ENCODE measurements at places on chromosomes 16 and 17. TPM values are rescaled to one million over a fixed set of nuclear protein-coding genes. Genes with fewer than 3 reads are reported as not detected.

The TBC1D3G gene
- not detected for polyA plus RNA-seq

The MSLN gene
- 5.6 TPM for polyA plus RNA-seq

The RPUSD1 gene
- 37.8 TPM for polyA plus RNA-seq

The VKORC1 gene
- polyA plus RNA-seq: 195 TPM

The COL1A1 gene
- polyA plus RNA-seq: 6,071 TPM

DNA sequence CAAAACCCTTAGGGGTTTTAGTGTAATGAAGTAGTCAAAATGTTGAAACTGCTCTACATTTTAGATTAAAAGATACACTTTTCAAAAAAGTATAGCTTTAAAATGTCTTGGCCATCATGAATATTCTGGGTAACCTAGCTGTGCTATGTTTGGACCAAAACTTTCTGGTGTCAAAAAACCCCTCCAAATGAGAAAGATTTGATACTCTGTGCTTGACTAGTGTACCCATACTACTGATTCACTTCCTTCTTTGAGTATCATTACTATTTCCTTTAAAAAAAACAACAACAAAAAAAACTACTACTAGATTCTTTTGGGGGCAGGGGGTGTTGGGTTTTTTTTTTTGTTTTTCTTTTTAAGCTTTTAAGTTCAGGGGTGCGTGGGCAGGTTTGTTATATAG, 37.3 kb downstream of the PTRH2 start:
- peak overlapping the region; percentile 13 for H3K27ac ChIP-seq
- no peaks in the 10 kb centered on the region for H3K27me3 ChIP-seq
- H3K4me1 ChIP-seq: peaks cover 8% of the 10 kb centered on the region
- peaks cover 11% of the 10 kb centered on the region for H3K36me3 ChIP-seq
- no peak for DNase-seq

DNA sequence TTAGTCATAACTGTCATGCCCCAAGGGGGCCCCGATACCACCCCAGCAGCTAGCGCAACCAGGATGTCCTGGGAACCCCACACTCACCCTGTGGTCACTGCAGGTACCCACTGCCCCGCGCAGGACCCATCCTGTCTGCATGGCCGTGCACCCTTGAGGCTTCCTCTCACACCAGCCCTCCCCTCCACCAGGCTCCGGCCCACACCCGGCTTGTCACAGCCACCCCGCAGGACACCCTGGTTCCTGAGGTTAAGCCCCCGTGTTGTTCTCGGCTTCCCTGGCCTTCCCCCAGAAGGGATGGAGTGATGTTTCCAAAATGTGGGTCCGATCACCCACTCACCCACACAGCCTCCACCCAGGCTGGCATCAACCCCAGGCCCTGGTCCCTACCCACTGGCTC, 7.5 kb downstream of the DNASE1L2 start:
- DNase-seq: no peak
- H3K27ac ChIP-seq: no peak overlapping the region
- H3K4me1 ChIP-seq: no peaks in the 10 kb centered on the region
- no peaks in the 10 kb centered on the region for H3K27me3 ChIP-seq
- H3K4me3 ChIP-seq: no peak overlapping the region
- no peaks in the 10 kb centered on the region for H3K36me3 ChIP-seq

- no peak overlapping the region for H3K27ac ChIP-seq
- no peaks in the 10 kb centered on the region for H3K4me1 ChIP-seq
- no peaks in the 10 kb centered on the region for H3K36me3 ChIP-seq
- no peak for DNase-seq
- H3K27me3 ChIP-seq: no peaks in the 10 kb centered on the region
- H3K4me3 ChIP-seq: no peak overlapping the region
These were observed 100.1 kb downstream of the TMEM100 start for GRCh38 chr17:55622547-55622946.

- H3K27ac ChIP-seq: no peak overlapping the region
- no peak overlapping the region for H3K4me3 ChIP-seq
- no peaks in the 10 kb centered on the region for H3K36me3 ChIP-seq
- peaks cover 27% of the 10 kb centered on the region for H3K4me1 ChIP-seq
- no peak for DNase-seq
- no peaks in the 10 kb centered on the region for H3K27me3 ChIP-seq
These were observed 29.3 kb downstream of the ACTG1 start for GRCh38 chr17:81483085-81483861.

DNA sequence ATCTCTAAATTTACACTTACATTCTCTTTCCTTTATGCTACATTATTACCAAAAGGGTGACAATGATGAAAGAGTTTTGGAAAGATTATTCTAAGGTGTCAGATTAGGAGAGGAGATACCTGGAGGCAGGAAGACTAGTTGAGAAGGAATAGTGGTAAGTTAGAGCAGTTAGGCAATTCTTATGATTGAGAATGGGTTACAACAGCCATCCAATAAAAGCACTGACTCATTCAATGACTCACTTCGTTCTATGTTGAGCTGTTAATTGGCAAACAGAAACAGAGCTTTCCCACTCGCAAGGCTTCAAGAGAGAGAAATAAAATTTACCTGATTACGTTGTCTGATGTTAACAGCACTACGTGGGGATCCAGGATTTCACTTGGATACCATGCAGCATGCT, 5.8 kb downstream of the NUP88 start:
- H3K4me1 ChIP-seq: peaks cover 17% of the 10 kb centered on the region
- peak overlapping the region; percentile 52 for H3K27ac ChIP-seq
- H3K36me3 ChIP-seq: peaks cover 3% of the 10 kb centered on the region
- peak; percentile 49 for DNase-seq
- no peak overlapping the region for H3K4me3 ChIP-seq
- H3K27me3 ChIP-seq: no peaks in the 10 kb centered on the region

DNA sequence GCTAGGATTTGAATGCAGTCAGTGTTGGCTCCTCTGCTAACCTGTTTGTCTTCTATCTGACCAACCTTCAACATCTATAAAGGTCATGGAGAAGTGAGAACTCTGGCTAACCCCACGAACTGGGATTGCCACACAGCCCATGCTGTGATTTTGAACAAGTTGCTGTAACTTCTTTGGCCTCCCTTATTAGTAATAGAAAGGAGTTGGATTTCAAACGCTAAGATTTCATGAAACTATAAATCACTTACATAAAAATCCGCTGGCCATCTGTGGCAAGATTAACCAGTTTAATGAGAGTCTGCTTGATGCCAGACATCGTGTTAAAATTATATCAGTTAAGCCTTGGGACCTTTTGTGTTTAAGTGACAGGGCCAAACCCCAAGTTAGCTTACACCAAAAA, 53.4 kb downstream of the HSD17B2 start:
- no peak overlapping the region for H3K27ac ChIP-seq
- H3K4me3 ChIP-seq: no peak overlapping the region
- peaks cover 14% of the 10 kb centered on the region for H3K4me1 ChIP-seq

GRCh38 chr17:44000871-44001460, 3.5 kb upstream of the NAGS start:
- H3K36me3 ChIP-seq: no peaks in the 10 kb centered on the region
- no peak overlapping the region for H3K27ac ChIP-seq
- DNase-seq: no peak
- H3K4me3 ChIP-seq: no peak overlapping the region

GRCh38 chr17:9434642-9435057, 141.0 kb downstream of the STX8 start:
- H3K27ac ChIP-seq: no peak overlapping the region
- no peaks in the 10 kb centered on the region for H3K27me3 ChIP-seq
- no peaks in the 10 kb centered on the region for H3K36me3 ChIP-seq
- H3K4me1 ChIP-seq: peaks cover 6% of the 10 kb centered on the region

- no peak overlapping the region for H3K4me3 ChIP-seq
- no peaks in the 10 kb centered on the region for H3K36me3 ChIP-seq
- no peak for DNase-seq
- H3K4me1 ChIP-seq: no peaks in the 10 kb centered on the region
These were observed 6.6 kb downstream of the IL21R start for GRCh38 chr16:27408602-27409031.

DNA sequence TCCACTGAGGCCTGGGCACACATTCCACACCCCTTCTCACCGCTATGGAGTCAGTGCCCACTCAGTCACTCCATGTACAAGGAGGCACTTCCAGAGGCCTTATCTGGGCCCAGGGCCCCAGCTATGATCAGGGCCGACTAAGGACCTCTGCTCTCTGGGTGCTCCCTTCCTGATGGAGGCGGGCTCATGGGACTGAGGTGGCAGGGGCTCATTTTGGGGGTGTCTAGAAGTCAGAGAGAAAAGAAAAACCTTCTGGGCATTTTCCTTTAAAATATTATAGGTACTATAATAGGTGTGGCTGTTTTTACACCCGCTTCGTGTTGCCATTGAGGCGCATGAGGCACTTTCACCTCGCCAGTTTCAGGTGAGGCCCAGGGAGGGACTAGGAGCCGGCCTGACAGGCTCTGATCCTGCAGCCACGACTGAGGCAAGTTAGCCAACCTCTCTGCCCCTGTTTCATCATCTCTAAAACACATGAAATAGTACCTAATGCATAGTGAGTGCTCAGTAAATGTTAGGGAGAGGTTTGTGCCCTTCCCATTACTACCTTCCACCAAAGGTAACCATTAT, 14.4 kb downstream of the B9D1 start:
- no peak for DNase-seq
- H3K4me3 ChIP-seq: no peak overlapping the region
- peaks cover 36% of the 10 kb centered on the region for H3K4me1 ChIP-seq
- H3K27me3 ChIP-seq: no peaks in the 10 kb centered on the region

DNA sequence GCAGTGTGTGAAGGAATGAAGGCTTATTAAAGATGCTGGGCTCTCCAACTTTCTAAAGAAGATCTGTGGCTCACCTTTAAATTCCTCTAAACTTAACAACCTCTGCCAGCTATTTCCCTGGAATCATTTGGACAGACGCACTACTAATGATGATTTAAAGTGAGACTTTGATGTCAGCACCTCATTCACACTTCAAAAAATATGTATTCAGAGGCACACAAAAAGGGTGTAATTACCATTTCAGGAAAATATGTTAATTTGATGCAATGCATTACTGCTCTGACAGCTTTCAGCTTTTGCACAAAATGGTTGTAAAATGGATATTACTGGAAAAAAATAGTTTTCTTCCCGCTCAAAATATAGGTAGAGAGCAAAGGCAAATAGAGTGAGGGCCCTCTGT, 423.9 kb upstream of the ASIC2 start:
- DNase-seq: no peak
- no peak overlapping the region for H3K27ac ChIP-seq
- peaks cover 9% of the 10 kb centered on the region for H3K27me3 ChIP-seq
- H3K36me3 ChIP-seq: no peaks in the 10 kb centered on the region

DNA sequence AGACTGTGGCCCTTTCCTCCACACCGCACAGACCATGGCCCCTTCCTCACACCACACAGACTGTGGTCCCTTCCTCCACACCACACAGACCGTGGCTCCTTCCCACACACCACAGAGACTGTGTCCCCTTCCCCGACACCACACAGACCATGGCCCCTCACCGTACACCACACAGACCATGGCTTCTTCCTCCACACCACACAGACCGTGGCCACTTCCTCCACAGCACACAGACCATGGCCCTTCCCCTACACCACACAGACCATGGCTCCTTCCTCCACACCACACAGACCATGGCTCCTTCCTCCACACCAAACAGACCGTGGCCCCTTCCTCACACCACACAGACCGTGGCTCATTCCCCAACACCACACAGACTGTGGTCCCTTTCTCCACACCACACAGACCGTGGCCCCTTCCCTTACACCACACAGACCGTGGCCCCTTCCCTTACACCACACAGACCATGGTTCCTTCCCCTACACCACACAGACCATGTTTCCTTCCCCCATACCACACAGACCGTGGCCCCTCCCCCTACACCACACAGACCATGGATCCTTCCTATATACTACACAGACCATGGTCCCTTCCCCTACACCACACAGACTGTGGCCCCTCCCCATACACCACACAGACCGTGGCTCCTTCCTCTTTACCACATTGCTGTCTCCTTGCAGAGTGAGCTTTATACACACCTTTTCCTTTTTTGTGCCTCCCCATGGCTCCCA, 297.5 kb upstream of the FOXF1 start:
- no peak overlapping the region for H3K27ac ChIP-seq
- H3K4me1 ChIP-seq: no peaks in the 10 kb centered on the region
- no peak overlapping the region for H3K4me3 ChIP-seq
- no peaks in the 10 kb centered on the region for H3K36me3 ChIP-seq
- H3K27me3 ChIP-seq: no peaks in the 10 kb centered on the region

DNA sequence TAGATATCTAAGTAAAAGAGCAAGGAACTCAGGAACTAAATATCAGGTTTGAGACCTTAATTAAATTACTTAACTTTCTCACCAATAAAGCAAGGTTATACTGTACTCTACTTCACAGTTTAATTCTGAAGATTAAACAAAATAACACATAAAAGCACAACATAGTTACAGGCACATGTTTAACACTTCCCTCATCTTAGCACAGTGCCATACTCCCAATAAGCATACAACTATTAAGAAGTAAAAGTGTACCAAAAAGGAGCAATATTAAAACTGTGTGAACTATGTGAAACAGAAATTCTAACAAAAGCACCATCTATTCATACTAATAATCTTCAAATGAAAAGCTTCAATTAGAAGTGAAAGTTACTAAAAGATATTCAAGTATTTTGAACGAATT, 2.2 kb downstream of the APPBP2 start:
- peak overlapping the region; percentile 69 for H3K4me3 ChIP-seq
- H3K36me3 ChIP-seq: no peaks in the 10 kb centered on the region
- H3K27ac ChIP-seq: peak overlapping the region; percentile 100
- H3K4me1 ChIP-seq: peaks cover 17% of the 10 kb centered on the region

- DNase-seq: no peak
- H3K4me1 ChIP-seq: no peaks in the 10 kb centered on the region
- no peaks in the 10 kb centered on the region for H3K36me3 ChIP-seq
- H3K27ac ChIP-seq: no peak overlapping the region
- no peak overlapping the region for H3K4me3 ChIP-seq
These were observed 9.1 kb downstream of the TSC2 start for GRCh38 chr16:2056681-2057407.

DNA sequence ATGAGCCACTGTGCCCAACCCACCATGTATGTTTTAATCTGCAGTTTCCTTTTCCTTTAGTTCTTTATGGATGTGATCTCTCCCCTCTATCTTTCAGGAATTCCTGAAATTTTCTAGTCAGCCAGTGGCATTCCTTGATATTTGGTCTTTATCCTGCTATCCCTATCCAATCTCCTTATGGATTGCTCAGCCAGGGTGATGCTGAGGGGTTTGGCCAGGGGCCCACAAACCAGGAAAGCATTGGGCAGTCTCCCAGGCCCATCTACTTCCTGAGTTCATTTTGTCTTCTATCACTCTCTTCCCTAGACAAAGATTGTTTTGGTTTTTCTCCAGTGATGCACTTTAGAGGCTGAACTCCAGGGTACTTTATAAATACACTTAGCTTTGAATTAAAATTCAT, 115.9 kb downstream of the KATNIP start:
- H3K4me3 ChIP-seq: no peak overlapping the region
- no peaks in the 10 kb centered on the region for H3K36me3 ChIP-seq
- H3K27ac ChIP-seq: no peak overlapping the region

DNA sequence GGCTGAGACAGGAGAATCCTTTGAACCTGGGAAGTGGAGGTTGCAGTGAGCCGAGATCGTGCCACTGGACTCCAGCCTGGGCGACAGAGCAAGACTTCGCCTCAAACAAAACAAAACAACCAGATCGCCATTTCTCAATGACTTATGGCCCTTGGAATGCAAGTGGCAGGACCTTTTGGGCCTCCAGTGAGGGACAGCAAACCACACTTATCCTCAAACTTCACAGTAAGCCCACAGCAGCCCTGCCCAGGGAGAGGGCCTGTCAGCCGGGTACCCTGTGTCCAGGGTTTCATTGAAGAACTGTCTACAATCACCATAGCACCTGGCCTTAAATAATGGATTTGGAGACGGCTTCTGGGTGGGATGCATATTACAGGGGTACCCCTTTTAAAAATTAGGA, 11.7 kb downstream of the TRAF4 start:
- no peak for DNase-seq
- no peak overlapping the region for H3K27ac ChIP-seq
- no peak overlapping the region for H3K4me3 ChIP-seq

Measured in hepatocyte (in vitro differentiated cells).